CD4-positive, alpha-beta T cell treated with Interleukin-4 for 4 hours (primary cell): ENCODE measurements at places on chromosomes 7 and 10.

- DNase-seq, result peak; percentile 78
These were observed 19.5 kb upstream of the GNA12 start for GRCh38 chr7:2863461-2864066.

- DNase-seq, result peak; percentile 52
These were observed 29.1 kb downstream of the EPC1 start for GRCh38 chr10:32317795-32318357.

DNA sequence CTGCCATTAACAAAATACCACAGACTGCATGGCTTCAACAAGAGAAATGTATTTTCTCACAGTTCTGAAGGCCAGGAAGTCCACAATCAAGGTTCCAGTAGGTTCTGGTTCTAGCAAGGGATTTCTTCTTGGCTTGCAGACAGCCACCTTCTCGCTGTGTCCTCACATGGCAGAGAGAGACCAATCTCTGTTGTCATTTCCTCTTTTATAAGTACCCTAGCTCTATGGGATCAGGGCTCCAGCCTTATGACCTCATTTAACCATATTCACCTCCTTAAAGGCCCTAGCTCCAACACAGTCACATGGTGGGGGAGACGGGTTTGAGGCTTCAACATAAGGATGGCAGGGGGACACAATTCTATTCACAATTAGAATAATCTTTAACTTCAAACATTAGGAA lies 23.6 kb downstream of the ABI1 start:
- DNase-seq, result no peak

- no peak for DNase-seq
These were observed 1.5 kb upstream of the JAKMIP3 start for GRCh38 chr10:132064082-132064755.

DNA sequence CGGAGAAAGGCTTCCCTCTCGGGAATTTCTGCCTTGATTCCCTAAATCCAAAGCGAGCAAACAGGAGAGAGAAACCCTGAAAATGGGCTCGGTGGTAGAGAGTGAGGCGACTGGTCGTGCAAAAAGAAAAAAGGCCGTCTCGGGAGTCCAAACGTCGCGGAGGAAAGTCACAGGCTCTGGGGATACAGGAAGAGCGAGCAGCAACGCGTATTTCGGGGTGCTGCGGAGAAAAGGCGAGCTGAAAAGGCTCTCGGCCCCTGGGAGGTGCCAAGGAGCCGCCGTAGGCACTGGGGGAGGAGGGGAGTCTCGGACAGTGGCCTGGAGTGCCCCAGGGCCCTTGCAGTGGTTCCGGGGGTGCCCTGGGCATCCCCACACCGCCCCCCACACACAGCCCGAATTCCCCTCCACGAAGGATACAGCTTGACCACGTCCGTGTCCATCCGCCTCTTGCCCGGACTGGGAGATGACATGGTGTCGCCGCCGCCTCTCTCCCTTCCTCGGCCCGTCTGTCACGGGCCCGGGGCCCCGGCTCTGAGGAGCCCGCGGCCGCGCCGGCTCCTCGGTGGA lies 591 bp downstream of the UBE2H start:
- DNase-seq, result peak; percentile 24

DNA sequence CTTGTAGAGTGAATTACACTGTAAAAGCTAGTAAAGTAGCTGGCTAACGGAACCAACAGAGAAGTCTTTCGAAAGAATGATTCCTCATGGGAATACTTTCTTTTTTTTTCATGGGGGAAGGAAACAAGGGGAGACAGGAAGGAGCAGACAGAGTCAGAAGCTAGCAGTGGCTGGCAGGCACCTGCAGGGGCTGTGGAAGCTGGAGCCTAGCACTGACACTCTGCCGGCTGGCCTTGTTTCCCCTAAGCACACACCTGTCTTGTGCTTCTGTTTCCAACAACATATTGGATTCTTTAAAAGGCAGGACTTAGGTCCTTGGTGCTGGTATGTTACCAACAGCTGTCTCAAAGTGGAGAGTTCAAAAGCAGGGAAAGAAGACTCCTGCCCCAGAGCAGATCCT lies 24.7 kb downstream of the NOD1 start:
- DNase-seq, result no peak

DNA sequence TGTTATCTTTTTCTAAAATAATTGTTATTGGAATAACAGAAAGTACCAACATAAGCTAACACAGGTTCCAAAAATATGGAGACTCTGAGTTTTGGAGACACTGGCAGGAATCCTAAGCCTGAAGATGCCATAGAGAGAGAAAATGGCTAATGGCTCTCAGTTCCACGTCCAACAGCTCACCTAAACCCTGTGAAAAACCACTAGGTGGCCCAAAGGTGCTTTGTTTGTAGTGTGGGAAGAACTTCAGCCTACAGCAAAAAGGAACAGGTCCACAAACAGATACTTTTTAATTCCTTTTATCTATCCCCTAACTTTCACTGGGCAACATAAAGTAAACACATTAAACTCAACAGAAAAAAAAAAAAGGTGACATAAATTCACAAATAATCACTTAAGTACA lies 272.3 kb downstream of the SEMA3D start:
- DNase-seq, result no peak

GRCh38 chr7:152103691-152104090 lies 78.2 kb downstream of the GALNT11 start:
- no peak for DNase-seq

GRCh38 chr7:108454674-108455550 lies 1.3 kb downstream of the NRCAM start:
- no peak for DNase-seq

- DNase-seq, result no peak
These were observed 164.6 kb upstream of the C1GALT1 start for GRCh38 chr7:7017707-7018280.

DNA sequence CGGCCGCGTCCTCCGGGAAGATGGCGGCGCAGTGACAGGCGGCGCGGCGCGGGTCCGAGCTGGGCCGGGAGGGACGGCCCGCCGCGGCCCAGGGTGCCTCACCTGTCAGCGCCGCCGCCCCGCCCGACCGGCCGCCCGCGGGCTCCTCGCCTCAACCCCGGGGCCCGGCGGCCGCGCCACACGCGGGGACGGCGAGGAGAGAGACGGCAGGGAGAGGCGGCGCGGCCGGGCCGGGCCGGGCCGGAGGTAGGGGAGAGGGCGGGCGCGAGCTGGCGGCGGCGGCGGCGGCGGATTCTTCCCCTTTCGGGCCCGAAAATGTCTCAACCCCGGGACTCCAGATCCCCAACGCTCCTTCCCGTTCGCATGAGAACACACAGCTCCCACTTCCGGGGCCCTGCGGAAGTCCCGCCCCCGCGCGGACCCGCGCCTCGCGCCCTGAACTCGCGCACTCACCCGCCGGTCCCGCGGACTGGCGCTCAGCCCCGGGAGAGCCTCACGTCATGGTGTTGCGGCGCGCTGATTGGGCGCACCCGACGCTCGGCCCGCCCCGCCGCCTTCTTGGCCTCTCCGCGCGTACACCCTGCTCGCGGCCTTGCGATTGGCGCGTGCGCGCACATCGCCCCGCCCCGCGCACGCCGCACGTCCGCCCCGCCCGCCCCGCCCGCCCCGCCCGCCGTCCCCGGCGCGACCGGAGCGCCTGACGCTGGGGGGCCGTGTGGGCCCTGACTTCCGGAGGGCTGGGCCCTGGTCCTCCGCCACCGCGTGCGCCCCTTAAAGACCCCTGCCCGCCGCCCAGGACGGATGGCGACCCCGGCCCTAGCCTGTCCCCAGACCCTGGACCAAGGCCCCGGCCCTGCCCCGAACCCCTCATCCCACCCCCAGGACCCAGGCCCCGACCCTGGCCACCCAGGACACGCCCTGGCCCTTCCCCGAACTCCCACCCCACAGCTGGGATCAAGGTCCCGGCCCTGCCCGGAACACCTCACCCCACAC lies at the start of gene LARP4B:
Gene LARP4B, minus strand, starts transcription at position 380 of the 993 bp plus-strand sequence. CDS start 45,984 bp downstream, outside the sequence.
- DNase-seq, result peak; percentile 98

DNA sequence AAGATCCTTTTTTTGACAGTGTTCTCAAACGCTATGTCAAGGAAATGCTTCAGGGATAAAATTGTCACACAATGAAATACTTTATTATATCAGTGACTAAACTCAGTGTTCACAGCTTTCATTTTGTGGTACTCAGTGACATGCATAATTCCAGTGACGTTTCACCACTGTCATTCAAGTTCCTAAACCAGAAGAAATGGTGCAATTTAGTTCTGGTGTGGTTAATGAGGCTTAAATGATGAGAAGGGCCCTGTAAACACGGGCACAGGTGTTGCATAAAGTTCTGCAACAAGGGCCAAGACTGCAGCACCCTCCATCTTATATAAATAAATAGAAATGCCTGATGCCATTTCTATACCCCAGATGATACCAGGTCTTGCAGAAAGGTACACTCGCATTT lies 1247.1 kb downstream of the GATA3 start:
- DNase-seq, result no peak

DNA sequence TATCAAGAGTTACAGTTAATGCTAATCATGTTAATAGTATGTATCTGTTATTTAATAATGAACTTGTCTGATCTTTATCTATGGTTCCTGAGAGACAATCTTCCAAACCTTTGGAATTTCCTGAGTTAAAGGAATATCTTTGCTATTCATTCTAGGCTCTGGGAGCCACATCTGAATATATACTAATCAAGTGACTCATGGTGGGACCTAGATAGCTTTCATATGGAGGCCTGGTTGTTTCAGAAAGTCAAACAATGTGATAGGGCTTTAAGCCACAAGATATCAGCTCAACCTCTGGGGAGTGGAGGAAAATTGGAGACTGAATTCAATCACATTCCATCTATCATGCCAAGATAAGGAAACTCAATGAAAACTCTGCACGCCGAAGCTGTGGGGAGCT lies 746.4 kb downstream of the TNS3 start:
- DNase-seq, result no peak

GRCh38 chr7:39951226-39952194 lies 1.5 kb downstream of the CDK13 start:
- peak; percentile 64 for DNase-seq

GRCh38 chr7:18655912-18656311 lies 160.4 kb downstream of the HDAC9 start:
- DNase-seq, result no peak

DNA sequence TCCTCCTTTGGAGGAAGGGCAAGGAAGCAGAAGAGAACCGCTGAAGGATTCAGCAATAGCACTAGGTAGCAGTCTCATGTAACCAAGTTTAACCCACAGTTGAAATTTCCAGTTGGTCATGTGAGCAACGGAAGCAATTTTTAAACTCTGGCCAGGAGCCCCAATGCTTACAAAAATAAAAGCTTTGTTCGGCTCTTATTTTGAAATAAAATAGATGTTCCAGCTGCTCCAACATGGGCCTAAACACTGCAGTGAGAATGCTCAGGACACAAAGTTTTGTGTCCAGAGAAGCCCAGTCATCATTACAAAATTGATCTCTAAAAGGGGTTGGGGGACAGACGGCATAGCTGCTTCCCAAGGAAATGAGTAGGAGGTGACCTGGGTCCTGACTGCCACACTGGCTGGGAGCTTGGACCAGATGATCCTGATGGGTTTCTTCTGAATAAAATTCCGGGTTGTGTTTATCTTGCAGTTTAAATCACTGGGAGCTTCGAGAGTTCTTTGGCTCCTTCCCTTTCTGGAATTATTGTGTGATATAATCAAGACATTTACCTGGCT lies 452 bp upstream of the TMEM140 start:
- peak; percentile 33 for DNase-seq

GRCh38 chr10:34262985-34263384 lies 552.1 kb downstream of the PARD3 start:
- no peak for DNase-seq

DNA sequence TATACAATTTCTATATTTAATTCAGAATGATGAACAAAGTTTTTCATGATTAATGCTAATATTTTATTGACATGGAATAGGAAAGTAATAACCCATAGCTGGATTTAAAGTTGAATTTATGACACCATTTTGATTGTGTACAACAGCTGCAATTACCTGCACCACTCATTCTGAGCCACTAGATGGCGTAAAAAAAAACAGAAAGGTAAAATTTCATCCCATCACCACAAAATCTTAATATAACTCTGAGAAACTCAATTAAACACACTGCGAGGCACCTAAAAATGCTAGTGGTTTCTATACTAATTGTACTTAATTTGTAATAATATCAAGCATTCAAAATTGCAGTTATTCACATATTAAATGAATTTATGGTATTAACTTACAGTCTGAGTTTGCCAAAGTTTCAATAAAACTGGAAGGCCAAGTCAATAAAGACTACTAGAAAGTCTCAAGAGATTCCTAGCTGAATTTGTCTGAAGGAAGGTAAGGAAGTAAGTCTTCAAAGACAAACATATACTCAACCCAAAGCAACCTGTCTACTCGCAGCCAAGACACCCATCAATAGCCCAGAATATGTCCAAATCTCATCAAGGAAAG lies 182.5 kb downstream of the SKAP2 start:
- peak; percentile 27 for DNase-seq

- no peak for DNase-seq
These were observed 569.4 kb downstream of the CALN1 start for GRCh38 chr7:71842786-71843185.

- DNase-seq, result no peak
These were observed 34.5 kb downstream of the SRRM3 start for GRCh38 chr7:76236224-76236623.

- DNase-seq, result no peak
These were observed 10.4 kb upstream of the FAM170B start for GRCh38 chr10:49144058-49144720.

GRCh38 chr7:5452937-5453540 lies 29.4 kb upstream of the TNRC18 start:
- no peak for DNase-seq

GRCh38 chr7:43314379-43315158 lies 202.1 kb downstream of the HECW1 start:
- no peak for DNase-seq

DNA sequence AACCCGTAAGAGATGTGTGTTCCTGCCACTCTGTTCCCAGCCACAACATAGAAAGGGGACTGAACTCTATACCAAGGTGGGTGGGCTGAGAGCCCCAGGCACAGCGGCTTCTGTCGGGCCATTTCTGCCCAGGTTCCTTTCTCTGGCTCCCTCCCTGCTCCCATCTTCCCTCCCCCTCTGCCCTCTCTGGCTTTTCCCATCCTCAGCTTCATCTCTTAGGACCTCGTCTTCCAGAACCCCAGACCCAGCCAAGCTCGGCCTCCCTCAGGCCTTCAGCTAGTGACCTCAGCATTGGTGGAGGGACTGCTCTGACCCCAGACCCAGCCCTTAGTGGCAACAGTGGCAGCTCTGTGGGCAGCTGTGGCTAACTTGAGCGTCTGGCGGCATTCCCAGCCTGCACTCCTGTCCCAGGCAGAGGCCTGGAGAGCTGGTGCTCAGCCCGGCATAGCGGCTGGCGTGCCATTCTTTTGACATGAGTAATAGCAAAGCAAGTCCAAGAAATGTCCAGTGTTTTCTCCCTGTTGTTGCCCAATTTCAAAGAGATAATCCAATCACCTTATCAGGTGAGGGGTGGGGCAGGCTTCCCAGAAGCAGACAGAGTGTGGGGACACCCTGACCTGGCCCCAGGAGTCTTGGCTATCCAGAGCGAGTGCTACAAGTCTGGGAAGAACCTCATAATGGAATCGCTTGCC lies 15.9 kb downstream of the PTPRE start:
- DNase-seq, result no peak

DNA sequence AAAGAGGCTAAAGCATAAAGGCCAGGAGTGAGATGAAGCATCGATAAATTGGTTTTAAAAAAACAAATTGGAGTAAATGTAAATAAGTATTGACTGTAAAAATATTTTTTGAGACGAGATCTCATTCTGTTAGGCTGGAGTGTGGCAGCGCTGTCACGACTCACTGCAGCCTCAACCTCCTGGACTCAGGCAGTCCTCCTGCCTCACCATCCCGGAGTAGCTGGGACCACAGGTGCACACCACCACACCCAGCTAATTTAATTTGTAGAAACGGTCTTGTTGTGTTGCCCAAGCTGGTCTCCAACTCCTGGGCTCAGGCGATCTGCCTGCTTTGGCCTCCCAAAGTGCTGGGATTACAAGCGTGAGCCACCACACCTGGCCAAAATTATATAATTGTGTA lies 17.8 kb downstream of the HNRNPA2B1 start:
- DNase-seq, result no peak

GRCh38 chr7:22110881-22111280 lies 165.2 kb upstream of the CDCA7L start:
- DNase-seq, result no peak
